ENCODE measurements at places on chromosomes 13 and 19.

DNA sequence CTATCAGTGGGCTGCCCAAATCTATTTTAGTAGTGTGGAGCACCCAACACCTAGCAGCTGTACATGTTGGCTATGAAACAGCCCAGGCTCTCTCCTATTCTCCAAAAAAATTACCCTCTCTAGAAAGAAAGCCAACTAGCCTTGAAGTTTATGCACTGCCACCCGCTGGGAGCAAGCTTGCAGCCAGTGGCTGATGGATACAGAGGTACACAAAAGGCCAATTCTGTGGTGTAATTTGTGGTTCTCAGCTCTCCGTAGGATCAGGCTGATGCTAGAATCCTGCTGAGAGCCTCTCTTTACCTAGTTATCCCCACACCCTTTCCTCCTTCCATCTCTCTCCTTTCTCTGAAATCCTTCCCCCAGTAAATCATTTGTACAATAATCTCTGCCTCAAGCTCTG, 1120.7 kb downstream of the DIAPH3 start:
- no peak for DNase-seq

GRCh38 chr13:51639171-51639570, 54.9 kb downstream of the WDFY2 start:
- DNase-seq = no peak

DNA sequence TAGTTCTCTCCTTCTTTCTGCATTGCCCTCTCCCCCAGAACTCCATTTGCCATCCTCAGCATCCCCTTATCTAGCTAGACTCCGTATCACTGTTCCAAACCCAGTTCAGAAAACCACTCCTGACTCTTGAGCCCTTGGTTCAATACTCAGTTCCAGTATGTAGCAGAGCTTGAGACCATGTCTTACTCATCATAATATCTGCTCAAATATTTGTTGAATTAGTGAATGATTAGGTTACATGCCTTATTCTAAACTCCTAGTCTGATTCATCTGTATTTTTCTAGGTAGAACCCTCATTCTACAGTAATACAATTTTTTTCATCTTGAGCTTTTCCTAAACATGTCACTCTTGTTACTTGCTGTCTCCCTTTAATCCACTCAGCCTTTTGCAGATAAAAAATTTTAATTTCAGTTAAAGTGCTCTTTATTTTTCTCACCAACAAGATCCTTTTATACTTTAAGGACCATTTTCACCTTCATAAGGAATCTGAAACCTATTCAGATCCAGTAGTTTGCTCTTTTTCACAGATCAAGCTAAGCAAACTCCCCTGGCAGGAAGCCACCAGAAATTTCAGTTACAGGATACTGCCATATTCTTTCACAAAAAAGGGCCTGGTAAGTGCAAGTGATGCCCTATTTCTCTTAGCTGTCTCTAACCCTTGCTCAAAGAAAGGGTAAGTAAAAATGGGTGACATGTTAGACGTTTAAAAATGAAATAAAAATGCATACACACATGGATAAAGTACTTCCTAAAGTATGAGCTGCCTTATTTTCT, 23.1 kb upstream of the INTS6 start:
- no peak for DNase-seq

GRCh38 chr19:48867746-48868113, 687 bp downstream of the PLEKHA4 start:
- no peak for DNase-seq

- DNase-seq = no peak
Observed at GRCh38 chr13:46603165-46603603, 50.2 kb downstream of the LRCH1 start.

Data from stimulated activated CD8-positive, alpha-beta memory T cell treated with anti-CD3 and anti-CD28 coated beads, Interleukin-15, amount 100 ng/mL, for 4 hours (primary cell).